ENCODE measurements at places on chromosomes 16 and 17.

GRCh38 chr16:1564325-1564724 lies 30.9 kb downstream of the TMEM204 start:
- DNase-seq: no peak

DNA sequence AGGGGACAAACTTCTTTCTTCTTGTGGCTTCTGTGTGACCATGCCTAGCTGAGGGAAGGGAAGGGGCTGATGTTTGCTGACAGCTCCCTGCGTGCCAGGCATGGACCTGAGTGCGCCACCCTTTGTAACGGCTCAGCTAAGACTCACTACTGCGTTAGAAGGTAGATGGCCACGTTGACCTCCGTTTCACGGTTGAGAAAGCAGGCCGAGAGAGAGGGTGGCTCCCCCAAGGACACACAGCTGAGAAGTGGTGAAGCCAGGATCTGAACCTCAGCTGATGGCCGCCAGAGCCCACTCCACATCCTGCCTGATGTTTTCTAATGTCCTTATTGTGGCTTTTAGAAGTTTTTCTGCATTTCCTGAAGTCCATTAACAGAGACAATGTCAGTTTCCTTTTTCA lies 45.1 kb downstream of the RGS9 start:
- no peak for DNase-seq

- DNase-seq: no peak
Measured at GRCh38 chr17:79789943-79790804, 6.7 kb downstream of the CBX8 start.

- DNase-seq: no peak
Measured at GRCh38 chr17:2777242-2777867, 18.9 kb upstream of the RAP1GAP2 start.

- no peak for DNase-seq
Measured at GRCh38 chr17:68498479-68499326, 13.5 kb upstream of the PRKAR1A start.

- no peak for DNase-seq
Measured at GRCh38 chr16:78005881-78006280, 16.5 kb upstream of the CLEC3A start.

DNA sequence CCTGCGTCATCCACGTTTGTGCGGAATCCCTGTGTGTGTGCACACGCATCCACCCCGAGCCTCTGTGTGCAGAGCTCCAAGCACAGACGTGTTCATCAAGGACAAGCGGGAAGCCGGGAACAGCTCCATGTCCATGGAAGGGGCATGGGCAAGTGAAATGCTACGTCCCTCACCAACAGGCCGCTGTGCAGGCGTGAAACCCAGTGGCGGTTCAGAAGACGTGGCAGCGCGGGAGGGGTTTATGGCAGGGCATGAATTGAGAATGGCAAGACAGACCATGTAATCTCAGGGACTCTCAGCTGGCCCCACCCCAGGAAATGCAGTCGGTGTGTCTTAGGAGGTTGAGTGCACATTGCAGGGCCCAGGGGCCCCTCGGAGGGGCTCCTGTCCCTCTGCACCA lies 52.7 kb downstream of the TBC1D16 start:
- DNase-seq: no peak

DNA sequence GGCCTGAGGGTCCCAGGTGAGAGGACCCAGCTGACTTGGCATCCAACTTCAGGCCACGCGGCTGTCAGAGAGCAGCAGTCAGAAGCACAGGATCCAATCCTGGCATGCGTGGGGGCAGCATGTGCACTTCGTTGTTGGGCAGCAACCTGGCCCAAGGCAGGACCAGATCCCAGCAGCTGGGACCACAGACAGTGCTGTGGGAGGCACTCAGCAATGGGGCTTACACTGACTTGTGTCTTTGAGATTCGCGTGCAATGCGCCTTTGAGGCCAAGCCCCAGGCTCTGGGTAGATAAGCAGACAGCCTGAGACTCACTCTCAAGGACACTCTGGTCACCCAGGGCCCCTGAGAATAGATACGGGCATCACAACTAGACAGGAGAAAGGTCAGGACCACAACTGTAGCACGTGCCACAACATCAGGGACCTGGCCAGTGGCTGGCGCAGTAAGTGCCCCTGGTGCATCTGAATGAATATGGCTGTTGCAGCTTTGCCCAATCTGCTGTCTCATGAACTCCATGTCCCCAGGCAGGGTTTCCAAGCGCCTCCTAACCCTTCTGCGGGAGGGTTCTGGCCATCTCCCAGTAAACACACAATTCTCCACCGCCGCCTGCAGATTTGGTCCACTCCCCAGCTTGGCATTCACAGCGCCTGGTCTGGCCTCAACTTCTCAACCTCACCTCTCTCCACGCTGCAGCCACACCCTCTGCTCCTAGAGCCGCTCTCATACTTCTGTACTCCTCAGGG lies 3.2 kb downstream of the PAM16 start:
- no peak for DNase-seq

DNA sequence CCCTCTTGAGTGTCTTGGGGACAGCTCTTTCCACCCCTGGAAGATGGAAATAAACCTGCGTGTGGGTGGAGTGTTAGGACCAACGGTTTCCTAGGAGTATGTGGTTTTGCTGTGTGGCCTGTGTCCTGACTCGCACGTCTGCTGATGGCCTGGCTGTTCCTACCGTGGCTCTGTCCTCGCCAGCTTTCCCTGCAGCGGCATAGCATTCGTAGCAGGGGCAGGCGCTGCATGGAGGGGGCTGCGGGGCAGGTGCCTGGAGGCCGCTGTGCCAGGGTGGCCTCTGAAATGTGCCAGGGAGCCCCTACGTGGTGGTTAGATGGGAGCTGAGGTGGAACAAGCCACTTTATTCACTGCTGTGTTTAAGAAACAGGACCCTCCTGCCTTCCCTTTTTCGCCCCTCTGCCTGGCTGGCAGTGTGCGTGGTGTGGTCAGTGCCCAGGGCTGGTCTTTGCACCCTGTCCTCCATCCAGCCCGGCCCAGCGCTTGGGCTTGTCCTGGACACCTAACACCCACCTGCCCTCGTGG lies 10.6 kb downstream of the SLC16A3 start:
- DNase-seq: no peak

- DNase-seq: no peak
Measured at GRCh38 chr16:2096853-2097595, 38.7 kb downstream of the PKD1 start.

DNA sequence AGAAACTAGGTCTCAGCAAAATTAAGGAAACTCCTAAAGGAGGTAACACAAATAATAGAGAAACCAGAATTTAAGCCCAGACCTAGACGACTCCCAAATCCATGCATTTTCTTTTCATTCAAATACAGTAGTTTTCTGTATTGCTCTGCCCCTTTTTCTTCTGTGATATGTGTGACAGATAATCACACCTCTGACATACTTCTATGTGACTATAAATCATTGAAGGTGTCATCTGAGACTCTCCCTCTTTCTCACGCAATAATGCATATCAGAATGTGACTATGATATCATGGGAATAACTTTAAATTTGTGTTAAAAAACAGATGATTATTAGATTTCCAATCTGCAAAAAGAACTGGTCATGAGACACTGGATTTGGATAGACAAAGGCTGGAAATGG lies 143.0 kb upstream of the ELAC2 start:
- no peak for DNase-seq

DNA sequence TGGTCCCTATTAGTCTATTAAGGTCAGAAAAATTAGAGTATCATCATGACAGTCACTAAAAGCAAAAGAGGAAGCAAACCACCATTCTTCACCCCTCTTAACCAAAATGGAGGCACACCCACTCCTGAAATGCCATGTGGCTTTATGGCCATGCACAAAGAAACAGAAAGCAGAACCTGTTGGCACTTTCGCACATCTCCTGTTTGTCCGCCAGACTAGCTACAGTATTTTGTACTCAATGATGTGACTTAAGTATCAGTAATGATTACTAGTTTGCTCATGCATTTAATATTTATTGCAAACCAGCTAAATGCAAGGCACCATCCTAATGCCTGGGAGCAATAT lies 70.2 kb upstream of the GNAO1 start:
- no peak for DNase-seq

DNA sequence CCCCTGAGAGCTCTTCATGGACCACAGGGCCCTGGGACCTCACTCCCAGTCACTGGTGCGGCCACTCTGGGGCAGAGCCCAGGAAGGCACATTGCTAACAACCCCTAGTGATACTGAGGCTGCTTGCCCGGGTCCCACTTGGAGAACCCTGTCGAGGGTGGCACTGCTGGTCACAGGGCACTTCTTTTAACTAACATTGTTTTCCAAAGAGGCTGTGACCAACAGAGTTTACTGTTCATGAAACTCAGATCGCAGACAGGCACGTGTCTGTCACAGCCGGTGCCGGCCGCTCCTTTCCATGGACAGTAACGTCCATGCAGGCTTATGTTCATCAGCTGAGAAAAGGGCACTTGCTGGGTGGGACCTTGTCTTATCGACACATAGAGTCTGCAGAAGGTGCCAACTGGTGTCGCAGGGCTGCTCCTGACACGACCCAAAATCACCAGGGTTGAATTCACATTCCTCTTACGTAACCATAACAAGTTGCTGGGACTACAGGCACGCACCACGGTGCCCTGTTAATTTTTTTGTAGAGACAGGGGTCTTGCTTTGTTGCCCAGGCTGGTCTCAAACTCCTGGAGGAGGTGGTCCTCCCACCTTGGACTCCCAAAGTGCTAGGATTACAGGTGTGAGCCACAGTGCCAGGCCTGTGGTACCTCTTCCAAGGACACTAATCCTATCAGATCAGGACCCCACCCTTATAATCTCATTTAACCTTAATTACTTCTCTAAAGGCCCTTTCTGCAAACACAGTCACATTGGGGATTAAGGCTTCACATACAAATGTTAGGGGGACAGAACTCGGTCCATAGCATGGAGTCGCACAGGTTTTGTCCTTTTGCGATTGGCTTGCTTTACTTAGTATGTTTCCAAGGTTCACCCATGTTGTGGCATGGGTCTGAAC lies 1.2 kb upstream of the ZC3H18 start:
- no peak for DNase-seq

GRCh38 chr17:59505610-59506276 lies 59.7 kb upstream of the DHX40 start:
- DNase-seq: no peak

DNA sequence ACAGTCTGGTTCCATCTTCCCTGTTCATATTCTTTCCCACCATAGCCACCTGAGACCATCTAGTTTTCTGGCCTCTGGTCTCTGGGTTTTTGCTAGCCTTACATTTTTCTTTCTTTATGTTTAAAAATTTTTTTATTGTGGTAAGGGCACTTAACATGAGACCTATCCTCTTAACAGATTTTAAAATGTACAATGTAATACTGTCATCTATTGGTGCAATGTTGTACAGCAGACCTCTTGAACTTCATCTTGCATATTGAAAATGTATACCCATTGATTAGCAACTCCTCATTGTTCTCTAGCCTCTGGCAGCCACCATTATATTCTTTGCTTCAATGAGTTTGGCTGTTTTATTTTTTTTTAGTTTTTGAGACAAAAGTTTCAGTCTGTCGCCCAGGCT lies 39.2 kb downstream of the ITGAM start:
- no peak for DNase-seq

DNA sequence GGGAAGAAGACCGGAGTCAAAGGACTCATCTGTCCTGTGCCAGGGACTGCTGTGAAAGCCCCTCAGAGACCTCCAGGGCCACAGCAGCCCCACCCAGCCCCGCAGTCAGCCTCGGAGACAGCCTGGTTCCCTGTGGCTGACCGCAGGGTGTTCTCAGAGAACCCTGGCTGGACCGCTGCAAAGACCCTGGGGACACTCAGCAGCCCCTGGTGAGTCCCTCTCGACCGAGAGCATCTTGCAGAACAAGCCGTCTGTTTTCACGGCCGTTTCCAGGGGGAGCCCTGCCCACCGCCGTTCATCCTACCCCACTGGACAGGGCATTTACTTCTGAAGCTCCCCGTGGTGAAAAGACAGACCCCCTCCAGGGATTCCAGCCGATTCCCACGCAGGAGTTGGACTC lies 10.3 kb downstream of the UBALD1 start:
- no peak for DNase-seq

GRCh38 chr17:27573971-27574525 lies 56.9 kb upstream of the LGALS9 start:
- no peak for DNase-seq

GRCh38 chr16:75320435-75320834 lies 69.0 kb upstream of the BCAR1 start:
- DNase-seq: no peak

DNA sequence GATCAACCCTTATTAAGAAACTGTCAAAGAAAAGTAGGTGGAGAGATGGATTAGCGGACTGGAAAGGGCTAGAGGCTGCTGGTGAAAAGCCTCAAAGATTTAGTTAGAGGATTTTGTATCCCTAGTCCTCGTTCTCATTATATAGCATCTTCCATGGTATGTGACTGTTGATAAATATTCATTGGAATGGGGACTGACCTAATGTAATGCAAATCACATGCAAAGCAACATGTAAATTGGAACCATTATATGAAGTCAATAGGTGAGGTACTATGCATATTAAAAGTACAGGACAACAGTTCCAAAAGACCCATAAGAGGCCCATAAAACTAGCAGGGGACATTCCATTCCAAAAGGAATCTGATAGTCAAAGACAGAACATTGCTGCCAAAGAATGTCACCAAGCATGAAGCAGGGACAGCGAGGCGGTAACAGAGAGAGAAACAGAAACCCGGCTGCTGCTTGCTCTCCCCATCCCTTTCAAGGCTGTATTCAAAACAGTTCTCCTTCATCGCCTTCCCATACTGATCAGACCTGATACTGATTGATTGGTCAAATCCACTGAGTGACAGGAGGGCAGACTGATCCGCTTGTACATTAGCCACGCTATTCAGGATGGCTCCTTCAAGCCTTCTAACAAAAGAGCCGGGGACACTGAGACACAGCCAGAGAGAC lies 44.5 kb downstream of the SOX9 start:
- DNase-seq: no peak

- DNase-seq: no peak
Measured at GRCh38 chr17:3762922-3763776, 37.8 kb downstream of the ITGAE start.

DNA sequence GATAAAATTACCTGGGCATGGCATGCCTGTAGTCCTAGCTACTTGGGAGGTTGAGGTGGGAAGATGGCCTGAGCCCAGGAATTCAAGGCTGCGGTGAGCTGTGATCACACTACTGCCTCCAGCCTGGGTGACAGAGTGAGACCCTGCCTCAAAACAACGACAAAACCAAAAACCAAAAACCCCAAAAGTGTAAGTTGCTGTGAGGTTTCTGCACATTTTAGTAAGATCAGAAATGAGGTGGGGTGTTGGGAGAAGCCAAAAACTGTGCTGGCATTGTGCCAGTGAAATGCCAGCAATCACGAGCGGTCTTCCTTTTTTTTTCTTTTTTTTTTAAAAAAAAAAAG lies 114.6 kb downstream of the PITPNC1 start:
- DNase-seq: no peak

GRCh38 chr16:79542237-79542774 lies 58.2 kb downstream of the MAF start:
- DNase-seq: no peak

GRCh38 chr17:65346166-65346565 lies 209.0 kb downstream of the RGS9 start:
- no peak for DNase-seq
